ENCODE measurements at places on chromosomes 16 and 17.

DNA sequence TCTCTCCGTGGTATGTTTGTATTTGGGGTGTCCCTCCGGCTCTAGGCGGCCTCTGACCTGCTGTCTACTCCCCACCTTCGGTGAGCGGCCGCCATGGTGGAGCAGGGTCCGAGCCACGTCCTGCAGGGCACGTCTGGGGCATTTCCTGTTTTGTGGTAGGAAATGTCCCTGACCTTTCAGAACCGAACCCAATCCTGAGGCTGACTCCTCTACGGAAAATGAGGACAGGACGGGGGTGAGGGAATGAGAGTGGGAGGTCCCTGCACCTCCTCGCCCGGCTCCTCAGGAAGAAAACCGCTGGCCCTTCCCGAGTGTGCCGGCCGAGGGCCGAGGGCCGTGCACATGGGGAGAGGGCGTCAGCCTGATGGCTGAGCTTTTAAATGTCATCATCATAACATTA is 45.8 kb downstream of the WDR45B start:
- DNase-seq: no peak

DNA sequence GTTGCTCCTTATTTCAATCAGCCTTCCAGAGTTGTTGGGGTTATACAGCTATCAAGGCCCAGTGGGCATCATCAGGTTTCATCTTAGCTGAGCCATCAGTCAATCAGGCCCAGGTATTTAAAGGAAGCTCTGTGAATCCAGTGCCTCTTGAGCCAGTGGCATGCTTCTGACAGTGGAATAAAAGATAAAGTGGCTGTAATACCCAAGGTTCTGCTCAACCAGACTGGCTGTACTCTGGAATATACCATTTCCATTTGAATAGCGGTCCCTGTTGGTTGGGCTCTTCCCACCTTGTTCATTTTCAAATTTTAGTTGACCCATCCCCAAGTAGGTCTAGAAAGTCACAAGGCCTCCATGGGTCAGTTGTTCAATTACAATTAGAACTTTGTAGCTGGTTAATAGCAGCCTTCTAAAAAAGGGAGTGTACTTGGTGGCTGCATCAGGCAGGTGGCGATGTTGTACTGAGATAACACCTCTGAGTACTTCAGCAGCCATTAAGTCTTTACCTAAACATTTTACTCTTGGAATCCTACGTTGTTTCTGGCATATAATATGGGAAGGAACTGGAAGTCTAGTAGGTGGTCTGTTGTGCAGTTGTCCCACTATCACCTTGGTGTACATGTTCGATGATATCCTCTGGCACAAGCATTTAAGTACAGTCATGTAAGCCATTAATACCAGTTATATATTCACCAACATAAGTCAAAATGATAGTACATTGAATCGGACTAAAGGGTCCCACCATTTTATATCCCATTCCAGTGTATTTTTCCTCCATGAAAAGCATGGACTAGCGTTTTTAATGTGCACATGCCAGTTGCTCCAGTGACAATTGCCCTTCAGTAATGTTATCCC is 294.1 kb downstream of the BCAS3 start:
- DNase-seq: peak; percentile 56

GRCh38 chr17:27578718-27579085 is 52.3 kb upstream of the LGALS9 start:
- no peak for DNase-seq

- DNase-seq: peak; percentile 27
Measured at GRCh38 chr16:14446796-14447195, 183.3 kb downstream of the PARN start.
